Activated CD8-positive, alpha-beta memory T cell treated with anti-CD3 and anti-CD28 coated beads, Interleukin-2, amount 50 U/mL, for 48 hours (primary cell): ENCODE measurements at places on chromosomes 7 and 10.

- no peak for DNase-seq
Measured at GRCh38 chr7:94556028-94556427, 46.4 kb downstream of the CASD1 start.

DNA sequence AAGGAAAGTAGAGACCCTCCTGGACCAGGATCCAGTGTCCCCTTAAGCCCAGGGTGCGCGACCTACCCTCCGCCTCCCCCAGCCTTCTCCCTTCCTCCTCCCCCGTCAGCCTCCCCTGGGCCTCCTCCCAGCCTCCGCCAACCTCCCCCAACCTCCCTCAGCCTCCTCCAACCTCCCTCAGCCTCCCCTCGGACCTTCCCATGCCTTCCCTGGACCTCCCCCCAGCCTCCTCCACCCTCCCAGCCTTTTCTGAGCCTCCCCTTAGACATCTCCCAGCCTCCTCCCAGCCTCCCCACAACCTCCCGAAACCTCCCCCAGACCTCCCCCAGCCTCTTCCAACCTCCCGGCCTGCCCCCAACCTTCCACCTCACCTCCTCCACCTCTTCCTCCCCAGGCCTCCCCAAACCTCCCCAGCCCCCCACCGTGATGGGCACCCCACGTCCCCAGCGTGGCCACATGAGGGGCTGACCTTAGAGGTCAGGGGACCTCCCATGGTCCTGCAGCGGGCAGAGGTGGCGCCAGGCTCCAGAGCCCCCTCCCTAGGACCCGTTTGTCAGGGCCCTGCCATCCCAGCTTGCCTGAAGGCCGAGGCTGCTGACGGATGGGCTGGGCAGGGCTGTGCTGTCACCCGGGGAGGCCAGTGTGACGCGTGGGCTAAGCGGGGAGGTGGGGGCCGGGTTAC lies 18.8 kb downstream of the FAM20C start:
- no peak for DNase-seq

DNA sequence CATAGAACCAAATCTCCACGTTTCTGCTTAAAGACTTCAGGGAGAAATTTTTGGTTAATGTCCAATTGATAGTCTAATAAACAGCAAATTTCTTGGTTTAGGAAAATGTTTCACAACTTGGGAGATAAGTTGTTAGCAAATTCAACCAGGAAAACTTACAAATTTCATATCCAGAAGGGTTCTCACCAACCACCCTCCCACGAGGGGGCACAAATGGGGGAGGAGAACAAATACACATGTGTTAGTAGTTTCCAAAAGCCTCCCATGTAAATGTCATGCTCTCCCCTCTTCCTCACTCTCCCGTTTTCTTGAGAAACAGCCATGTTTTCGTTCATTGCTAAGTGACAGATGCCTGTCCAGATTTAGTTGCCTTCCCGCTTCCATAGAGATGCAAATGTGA lies 10.5 kb downstream of the DOCK4 start:
- DNase-seq: no peak

GRCh38 chr10:116636976-116637375 lies 16.2 kb downstream of the PNLIPRP2 start:
- no peak for DNase-seq

DNA sequence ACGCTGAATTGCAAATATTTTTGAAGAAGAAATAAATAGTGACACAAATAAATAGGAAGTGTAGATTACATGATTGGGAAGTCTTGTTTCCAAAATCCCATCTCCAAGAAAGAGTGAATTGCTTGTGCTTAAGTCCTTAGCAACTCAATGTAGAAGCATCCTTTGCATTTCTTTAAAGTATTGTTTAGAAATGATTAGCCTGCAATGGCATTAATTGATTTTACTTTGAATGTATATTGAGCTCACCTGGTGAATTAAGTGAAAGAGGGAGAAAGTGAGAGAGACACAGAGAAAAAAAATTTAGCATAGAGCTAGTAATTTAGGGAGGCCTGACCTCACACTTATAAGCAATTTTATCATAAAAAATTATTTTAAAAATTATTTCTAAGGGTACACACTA lies 49.0 kb upstream of the PCLO start:
- DNase-seq: no peak

GRCh38 chr7:156614434-156615264 lies 25.9 kb upstream of the RNF32 start:
- DNase-seq: no peak

- no peak for DNase-seq
Measured at GRCh38 chr10:61338146-61338545, 115.0 kb downstream of the TMEM26 start.

- DNase-seq: no peak
Measured at GRCh38 chr10:8600192-8600591, 545.7 kb downstream of the GATA3 start.

DNA sequence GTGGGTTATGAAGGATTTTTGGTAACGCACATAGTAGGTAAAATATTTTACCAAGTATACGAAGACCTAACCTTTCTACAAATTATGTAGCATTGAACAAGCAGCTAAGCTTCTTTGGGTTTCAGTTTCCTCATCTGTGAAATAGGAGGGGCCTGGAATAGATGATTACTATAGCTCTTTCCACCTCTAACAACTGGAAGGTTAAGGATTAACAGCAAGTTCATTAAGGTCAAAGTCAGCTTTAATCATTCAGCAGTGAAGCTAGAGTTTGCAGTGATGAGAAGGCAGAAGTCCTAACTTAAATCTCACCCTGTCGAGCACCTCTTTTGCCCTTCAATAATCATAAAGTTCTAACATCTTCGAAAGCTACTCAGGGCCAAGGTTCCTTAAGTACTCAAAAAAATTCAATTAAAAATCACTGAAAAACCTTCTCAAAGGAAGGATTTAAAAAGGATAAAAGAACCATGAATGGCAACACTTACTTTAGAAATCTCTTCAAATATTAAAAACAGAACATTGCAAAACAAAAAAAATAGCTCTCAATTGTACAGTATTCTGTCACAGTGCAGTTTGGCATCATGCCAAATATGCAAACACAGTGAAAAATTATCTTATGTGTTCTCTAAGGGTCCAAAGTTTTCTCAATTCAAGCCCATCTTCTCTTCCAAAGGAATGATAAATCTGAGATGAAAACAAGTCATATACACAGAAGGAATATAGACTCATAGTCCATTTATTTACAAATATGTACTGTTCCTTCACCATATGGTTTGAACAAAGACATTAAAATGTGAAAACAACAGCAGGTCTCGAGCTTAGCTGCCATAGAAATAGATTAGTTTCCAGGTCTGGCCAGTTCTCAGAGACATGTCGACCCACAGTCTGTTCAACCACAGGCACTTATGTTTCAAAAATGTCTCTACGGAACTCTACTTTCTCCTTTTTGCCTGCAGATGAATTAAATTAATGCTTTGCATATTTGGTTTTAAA lies 152.0 kb upstream of the SLC13A1 start:
- no peak for DNase-seq

DNA sequence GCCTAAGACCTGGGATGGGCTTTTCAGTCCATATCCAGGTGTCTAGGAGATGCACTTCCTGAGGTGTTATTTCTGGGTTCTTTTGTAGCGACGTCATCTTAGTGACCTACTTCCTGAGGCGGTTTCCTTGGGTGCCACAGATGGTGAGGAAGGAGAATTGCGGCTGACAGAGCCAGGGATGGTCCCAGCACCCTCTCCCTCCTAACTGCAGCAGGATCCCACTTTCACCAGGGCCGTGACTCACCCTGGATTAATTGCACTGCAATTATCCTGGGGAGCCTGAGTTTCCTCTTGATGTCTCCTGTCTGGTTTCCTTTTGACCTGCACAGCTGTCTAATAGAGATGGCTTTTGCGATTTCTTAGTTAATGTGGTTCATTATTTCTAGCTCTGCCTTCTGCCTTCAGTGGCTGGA lies 271.7 kb downstream of the TCF7L2 start:
- no peak for DNase-seq
